Heart left ventricle (tissue), 16 donors: ENCODE measurements at places on chromosomes 6 and 20. TPM values are rescaled to one million over a fixed set of nuclear protein-coding genes. Genes with fewer than 3 reads are reported as not detected.
A peak's percentile ranks its signal among the peaks of the same experiment; 100 is the strongest.

The MAP7 gene
- 1.1 TPM for polyA plus RNA-seq

The SNAP91 gene
- 0.19 TPM for polyA plus RNA-seq

The HLA-DRB5 gene
- 2.7 TPM for polyA plus RNA-seq

The TP53TG5 gene
- 0.40 TPM for polyA plus RNA-seq

The PDE10A gene
- 17.7 TPM for polyA plus RNA-seq

The C6orf141 gene
- 0.42 TPM for polyA plus RNA-seq

The OPN5 gene
- 0.53 TPM for polyA plus RNA-seq

The PPP1R14C gene
- polyA plus RNA-seq = 64.6 TPM

- DNase-seq = no peak
These were observed 13.2 kb upstream of the SERINC1 start for GRCh38 chr6:122484760-122485159.

DNA sequence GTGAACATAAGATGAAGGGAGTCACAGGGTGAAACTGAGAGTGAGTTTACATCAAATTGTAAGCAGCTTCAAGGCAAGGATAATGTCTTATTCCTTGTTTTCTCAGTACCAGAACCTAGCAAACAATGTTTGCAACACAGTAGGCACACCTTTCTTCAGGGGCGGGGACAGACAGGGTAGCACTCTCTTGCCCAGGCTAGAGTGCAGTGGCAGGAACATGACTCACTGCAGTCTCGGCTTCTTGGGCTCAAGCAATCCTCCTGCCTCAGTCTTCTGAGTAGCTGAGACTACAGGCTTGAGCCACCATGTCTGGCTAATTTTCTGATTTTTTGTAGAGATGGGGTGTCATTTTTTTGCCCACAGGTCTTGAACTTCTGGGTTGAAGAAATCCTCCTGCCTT lies 299.8 kb downstream of the CD83 start:
- no peak for DNase-seq

GRCh38 chr20:36836591-36837269 lies 39.2 kb upstream of the TLDC2 start:
- DNase-seq = peak; percentile 50

DNA sequence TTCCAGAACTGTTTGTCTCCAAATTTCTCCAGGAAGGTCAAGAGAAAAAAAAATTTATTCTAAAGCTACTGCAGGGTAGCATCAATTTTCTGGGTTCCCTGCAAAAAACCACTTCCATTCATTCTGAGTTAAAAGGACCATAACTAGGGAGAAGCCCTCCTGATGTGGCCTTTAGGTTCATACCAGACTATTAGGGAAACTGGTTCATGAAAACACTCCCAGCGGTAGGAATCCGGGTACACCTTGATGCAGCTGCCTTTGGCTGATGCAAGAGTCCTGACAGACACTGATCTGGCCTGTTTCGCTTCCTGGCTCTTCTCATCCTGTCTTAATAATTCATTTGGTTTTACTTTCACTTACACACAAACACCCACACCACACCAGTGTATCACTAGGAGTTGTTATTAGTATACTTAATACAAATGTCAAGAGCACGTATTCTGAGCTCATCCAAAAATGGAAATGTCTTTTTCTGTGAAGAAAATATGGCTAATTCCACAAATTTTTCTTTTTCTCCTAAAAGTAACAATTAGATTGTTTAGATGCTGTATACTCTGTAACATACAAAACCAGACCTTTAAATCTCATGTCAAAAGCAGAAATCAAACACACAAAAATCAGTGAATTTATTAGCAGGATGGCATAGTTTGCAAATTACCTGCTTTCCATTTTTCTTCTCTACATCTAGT lies 38.4 kb upstream of the ARHGAP18 start:
- DNase-seq = no peak

DNA sequence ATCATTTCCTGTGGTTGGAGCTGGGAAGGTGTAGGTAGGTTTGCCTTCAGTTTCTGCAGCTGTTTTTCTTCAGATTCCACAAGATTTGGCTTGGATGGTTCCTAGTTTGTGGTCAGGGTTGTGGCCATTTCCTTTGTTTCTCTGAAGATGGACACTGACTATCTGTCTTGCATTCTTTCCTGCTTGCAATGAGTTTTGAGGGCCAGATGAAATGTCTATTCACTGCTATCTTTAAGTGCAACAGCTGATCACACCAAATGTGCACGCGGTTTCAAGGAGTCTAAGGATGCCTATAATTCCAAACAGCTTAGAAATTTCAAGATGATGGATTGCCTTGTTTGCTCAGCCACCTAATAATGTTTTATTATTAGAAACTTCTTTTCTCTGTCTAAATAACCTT lies 28.4 kb downstream of the IL20RA start:
- no peak for DNase-seq

GRCh38 chr20:21203088-21203656 lies 77.3 kb downstream of the KIZ start:
- no peak for DNase-seq

GRCh38 chr6:162230147-162230752 lies 497.3 kb downstream of the PRKN start:
- no peak for DNase-seq

GRCh38 chr6:140542863-140543262 lies 1168.4 kb upstream of the CITED2 start:
- no peak for DNase-seq

DNA sequence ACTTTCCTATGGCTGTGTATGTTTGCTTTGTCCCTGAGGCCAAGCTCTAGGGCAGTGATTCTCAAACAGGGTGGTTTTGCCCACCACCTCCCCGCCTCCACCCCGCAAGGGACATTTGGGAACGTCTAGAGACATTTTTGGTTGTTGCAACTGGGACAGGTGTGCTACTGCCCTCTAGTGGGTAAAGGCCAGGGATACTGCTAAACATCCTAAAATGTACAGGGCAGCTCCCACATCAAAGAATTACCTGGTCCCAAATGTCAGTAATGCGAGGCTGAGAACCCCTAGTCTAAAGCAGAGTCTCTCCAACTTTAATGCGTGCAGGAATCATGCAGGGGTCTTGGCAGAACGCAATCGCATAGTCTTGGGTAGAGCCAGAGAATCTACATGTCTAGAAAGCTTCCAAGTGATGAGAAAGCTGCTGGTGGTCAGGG lies 5.1 kb downstream of the KCNS1 start:
- peak; percentile 34 for DNase-seq

- DNase-seq = no peak
These were observed 3.7 kb downstream of the SCGN start for GRCh38 chr6:25655723-25656122.

DNA sequence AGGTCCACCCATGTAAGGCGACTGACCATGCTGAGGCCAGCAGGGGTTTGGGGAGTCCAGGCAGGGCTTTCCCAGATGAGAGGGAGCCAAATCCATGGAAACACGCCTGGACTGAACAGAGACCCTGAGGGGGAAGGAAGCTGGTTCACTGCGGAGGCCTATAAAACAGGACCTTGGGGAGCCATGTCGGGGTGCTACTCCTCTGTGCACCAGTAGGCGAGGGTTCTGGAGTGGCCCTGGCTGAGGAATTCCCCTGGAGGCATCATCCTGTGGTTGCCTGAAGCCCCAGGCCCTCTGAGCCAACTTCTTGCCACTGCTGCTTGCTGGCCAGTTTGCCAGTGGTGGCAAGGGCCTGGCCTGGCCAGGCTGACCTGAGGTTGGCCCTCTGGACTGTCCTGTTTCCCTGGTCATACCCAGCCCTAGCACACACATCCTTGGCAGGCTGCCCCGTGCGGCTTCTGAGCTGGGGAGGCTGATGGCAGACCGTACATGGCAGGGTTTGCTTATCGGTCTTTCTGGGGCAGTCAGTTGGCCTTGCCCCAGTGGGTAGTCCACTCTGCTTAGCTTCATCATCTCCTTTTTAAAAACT lies 2.2 kb upstream of the LRRN4 start:
- no peak for DNase-seq

GRCh38 chr6:42692137-42692911 lies 30.1 kb downstream of the PRPH2 start:
- no peak for DNase-seq

DNA sequence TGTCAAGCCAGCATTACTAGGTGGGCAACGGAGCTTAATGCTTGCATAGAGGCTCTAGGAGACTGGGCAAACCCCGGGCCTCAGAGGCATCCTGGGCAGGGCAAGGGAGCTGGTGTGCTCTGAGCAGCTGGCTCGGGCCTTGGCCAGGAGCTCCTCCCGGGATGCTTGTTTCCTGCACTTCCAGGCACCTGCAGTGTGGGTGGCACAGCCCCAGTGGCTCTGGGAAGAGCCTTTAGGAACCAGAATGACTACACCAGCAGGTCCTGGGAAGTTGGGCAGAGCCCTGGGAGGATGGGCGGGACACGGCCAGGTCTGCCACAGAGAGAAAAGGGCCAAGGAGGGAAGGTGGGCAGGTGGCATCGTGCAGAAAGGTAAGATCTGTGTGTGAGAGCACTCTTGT lies 80.4 kb upstream of the CD93 start:
- DNase-seq = no peak
